LHCN-M2 (cell line): ENCODE measurements at places on chromosomes 3 and 15.

- DNase-seq, result no peak
Observed at GRCh38 chr3:137343283-137343682, 385.5 kb downstream of the IL20RB start.

- DNase-seq, result peak; percentile 15
Observed at GRCh38 chr3:67863869-67864268, 209.5 kb upstream of the SUCLG2 start.

DNA sequence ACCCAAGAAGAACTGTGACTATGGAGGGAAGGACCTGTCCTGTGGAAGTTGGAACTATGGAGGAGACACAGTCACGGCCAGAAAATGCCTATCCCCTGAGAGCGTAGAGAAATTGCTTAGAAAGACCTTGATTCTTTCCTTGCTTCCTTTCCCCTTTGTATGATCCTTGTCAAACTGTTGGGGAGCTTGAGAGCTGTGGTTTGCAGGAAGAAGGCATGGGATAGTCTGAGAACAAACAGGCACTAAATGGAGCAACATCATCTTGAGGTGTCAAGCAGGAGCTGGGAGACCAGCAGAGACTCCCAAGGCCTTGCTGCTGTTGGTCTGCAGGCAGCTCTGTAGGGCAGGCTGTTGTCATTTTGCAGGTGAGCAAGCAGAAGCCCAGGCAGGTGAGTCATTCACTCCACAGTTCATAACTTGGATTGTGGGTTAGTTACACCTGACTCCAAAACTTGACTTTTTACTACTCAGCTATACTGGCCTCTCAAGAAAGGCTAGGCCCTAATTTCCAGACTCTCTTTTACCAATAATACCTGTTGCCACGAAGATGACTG, 298.9 kb downstream of the LRTM1 start:
- no peak for DNase-seq

DNA sequence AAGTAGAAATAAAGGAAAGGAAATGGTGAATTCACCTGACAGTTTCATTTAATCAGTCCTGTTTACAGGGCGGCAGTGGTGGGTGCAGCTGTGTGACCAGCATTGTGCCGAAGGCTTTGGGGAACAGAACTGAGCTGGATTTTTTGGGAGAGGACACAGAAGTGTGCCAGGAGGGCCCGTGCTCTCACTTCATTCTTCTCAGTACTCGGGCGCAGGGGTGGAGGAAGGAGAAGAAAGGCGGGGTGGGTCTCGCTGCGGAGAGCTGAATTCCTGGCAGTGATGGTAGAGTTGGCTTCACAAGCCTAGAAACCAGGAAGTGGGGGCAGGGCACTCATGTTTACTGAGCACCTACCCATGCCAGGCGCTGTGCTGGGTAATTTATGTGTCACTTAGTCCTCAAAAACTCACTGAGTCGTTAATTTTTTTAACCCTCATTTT, 64.6 kb downstream of the CRTC3 start:
- DNase-seq, result no peak

GRCh38 chr3:81554388-81554787, 207.1 kb downstream of the GBE1 start:
- peak; percentile 54 for DNase-seq

GRCh38 chr3:56633602-56634535, 49.2 kb downstream of the TASOR start:
- DNase-seq, result no peak

DNA sequence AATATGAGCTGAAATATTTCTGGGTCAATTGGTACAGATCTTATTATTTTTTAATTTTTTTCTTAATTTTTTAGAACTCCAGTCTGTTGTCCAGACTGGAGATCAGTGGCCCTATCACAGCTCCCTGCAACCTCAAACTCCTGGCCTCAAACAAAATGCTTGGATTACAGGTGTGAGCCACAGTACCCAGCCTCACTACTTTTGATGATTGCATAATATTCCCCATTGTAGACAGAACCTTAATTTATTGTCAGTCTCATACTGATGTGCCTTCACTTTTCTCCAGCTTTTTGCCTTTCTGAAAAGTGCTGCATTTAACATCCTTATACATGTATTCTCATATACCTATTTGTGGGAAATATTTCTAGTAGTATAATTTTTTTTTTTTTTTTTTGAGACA, 144.9 kb downstream of the LIPC start:
- no peak for DNase-seq

DNA sequence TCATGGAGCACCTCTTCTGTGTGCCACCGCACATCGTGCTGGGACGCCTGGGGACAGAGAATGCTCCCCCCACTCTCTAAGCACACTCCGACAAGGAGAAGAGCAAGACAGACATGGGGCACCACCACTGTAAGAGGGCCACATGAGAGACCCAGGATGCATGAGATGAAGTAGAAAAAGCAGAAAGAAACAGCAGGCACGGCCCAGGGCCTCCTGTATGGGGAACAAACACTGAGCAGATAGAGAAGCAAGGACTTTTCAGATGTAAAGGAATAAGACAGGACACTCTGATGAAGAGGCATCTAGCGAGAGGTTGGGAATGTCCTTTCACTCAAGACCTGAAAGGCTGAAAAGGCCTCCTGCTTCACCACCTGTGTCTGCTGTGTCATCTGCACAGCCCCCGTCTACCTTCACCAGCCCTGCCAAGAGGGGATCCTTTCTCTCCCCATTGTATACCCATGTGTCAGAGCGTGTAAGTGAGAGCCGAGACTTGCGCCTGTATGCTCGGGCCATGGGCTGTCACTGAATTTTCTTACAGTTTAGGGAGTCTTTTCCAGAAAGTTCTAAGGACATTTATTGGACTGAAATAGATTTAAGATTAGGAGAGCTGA, 125.6 kb downstream of the LRRK1 start:
- DNase-seq, result no peak

- no peak for DNase-seq
Observed at GRCh38 chr3:180457225-180457624, 144.7 kb upstream of the TTC14 start.

DNA sequence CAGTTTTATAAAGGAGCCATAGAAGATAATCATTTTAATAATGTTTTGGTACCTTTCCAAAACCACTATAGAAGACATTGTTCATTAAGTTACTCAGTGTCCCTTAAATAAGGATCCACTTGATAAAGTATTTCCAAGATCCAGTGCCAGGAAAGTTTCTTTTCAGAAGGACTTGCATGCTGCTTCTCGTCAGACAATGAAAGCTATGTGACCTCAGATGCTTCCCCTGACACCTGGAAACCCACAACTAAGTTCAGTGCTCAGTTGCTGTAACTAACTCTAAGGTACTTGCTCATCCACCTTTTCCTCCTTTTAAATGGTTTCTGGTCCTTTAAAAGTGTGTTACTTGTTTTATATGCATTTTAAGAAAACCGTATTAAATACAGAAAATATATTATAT, 7.3 kb downstream of the SSR3 start:
- no peak for DNase-seq

- DNase-seq, result no peak
Observed at GRCh38 chr3:23508464-23508863, 297.3 kb upstream of the UBE2E1 start.

- peak; percentile 96 for DNase-seq
Observed at GRCh38 chr3:175255698-175256097, 396.6 kb downstream of the NAALADL2 start.

DNA sequence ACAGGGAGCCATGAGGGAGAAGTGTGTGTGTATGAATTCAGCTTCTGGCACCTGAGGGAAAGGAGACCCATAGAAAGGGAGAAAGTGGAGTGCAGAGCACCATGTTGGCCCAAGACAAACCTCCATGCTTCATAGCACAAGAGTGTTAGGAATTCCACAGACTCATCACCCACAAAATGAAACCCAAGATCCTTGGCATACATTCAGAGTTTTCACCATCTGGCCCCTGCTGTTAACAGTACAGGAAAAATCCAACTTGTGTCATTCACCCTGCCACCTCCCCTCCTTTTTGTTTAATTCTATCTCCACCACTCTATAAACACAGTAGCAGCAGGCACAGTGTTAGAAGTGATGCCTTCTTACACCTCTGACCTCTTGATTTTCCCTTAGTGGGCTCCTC, 60.0 kb upstream of the MNS1 start:
- peak; percentile 91 for DNase-seq

- no peak for DNase-seq
Observed at GRCh38 chr3:187946163-187946691, 201.0 kb upstream of the BCL6 start.
